ENCODE measurements at places on chromosomes 4 and X. TPM values are rescaled to one million over a fixed set of nuclear protein-coding genes. Genes with fewer than 3 reads are reported as not detected.

DNA sequence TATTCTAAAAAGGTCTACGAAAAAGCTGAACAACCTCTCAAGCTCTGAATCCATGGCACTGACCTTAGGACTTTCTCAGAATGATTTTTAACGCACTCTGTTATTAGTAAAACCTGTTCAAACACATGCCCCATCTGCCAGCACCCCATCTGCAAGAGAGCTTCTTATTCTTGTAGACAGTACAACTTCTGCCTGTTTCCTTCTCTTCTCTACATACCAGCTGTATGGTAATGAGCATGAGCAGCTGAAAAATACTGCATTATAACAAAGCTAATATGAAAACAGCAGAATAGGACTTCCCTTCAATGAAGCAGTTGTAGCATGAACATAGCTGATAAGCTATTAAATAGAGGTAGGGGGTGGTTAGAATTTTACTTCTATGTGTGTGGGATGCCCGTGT is 167.9 kb downstream of the FBXW7 start:
- DNase-seq = no peak

- DNase-seq = no peak
Measured at GRCh38 chr4:174450786-174451125, 71.5 kb downstream of the HPGD start.

- DNase-seq = no peak
Measured at GRCh38 chr4:186554914-186555827, at the start of gene MTNR1A. MTNR1A (minus strand) TSS chr4:186555567; CDS start chr4:186555365, 202 bp downstream.

DNA sequence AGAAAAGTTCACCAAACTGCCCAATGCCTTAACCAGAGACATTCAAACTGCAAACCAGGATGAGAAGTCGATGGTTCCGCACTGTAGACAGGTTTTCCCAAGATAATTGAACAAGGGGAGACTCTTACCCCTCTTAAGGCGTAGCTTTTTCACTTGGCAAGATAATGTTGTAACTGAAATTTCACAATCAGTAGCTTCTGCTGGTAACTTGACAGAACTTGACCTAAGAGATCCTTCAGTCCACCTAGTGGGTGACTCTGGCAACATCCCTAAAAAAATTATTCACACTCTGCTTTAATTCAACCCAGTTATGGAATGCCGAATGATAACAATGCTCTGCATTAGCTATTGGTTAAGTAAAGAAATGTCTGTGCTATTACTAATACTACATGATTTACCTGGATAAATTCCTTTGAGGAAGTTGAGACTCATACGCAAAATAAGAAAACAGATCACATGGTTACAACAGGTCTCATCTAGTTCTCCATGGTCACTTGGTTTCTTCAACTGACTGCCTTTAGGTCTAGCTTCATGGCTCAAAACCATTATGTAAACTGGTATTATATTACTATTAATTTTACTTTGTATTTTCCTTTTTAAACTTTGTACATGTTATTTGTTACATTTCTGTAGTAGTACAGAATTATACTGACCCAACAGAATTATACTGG is 9.1 kb downstream of the ELF2 start:
- DNase-seq = peak; percentile 37

DNA sequence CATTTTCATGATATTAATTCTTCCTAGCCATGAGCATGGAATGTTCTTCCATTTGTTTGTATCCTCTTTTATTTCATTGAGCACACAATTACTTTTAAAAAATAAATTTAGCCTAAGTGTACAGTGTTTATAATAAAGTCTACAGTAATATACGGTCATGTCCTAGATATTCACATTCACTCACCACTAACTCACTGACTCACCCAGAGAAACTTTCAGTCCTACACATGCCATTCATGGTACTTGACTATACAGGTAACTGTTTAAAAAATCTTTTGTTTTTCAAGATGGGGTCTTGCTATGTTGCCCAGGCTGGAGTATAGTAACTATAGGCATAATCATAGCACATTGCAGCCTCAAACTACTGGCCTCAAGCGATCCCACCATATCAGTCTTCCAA is 348.1 kb downstream of the RAPGEF2 start:
- no peak for DNase-seq

GRCh38 chrX:13064599-13065143 is 20.3 kb upstream of the FAM9C start:
- DNase-seq = peak; percentile 81

DNA sequence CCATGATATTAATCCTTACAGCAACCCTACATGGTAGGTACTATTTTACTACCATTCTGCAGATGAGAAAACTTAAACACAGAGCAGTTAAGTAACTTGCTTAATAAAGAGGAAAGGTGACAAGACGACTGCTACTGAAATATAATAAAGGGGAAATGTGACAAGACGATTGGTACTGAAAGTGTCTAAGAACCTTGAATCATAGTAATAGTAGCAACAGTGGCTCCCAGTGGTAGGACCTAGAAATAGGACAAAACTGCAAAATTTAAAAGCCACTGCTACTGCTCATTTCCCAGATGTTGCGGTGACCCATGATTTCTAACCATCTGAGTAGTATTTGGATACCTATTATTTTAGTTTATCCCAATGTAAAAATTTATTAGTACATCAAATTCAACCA is 89.5 kb downstream of the TASL start:
- DNase-seq = peak; percentile 38

GRCh38 chrX:19593690-19594089 is 78.4 kb upstream of the MAP3K15 start:
- DNase-seq = peak; percentile 45

GRCh38 chrX:102835504-102836146 is 101.4 kb upstream of the RAB40AL start:
- peak; percentile 8 for DNase-seq

DNA sequence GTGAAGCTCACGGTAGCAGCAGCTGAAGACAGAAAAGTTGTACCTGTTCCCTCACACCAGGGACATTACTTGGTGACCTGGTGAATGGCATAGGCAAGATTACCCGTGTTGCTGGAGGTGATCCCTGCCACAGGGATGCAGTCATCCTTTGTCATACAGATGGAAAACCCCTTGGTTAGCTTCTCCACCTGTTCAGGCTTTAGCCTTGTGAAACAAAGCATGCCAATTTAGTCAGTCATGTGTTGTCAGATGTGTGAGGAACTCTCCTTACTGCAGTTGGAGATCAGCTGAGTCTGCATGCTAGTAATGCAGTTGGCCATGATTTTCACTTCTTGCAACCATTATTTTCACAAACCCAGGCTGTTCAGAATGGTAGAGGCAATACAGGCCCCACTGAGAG is 41.0 kb downstream of the AMELX start:
- no peak for DNase-seq

DNA sequence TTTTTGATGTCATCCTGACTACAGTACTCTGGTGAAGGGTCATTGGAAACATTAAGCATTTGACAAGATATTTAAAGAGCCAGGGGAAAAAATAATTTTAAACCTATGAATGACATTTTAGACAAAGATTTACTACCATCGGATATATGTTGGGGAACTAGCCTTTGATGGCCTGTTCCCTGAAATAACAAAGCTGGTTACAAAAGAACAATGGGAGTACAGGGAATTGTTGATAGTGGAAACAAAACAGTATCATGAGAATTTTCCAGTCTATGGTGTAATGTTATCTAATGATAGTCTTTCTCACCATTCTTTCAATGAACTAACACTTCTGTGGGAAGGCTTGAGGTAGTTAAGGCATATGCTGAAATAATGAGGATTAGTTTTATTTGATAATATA is 125.9 kb upstream of the KLHL4 start:
- no peak for DNase-seq

- DNase-seq = no peak
Measured at GRCh38 chrX:150868625-150869024, 29.8 kb downstream of the CD99L2 start.

GRCh38 chrX:147226801-147227200 is 412.3 kb upstream of the CXorf51A start:
- DNase-seq = no peak

DNA sequence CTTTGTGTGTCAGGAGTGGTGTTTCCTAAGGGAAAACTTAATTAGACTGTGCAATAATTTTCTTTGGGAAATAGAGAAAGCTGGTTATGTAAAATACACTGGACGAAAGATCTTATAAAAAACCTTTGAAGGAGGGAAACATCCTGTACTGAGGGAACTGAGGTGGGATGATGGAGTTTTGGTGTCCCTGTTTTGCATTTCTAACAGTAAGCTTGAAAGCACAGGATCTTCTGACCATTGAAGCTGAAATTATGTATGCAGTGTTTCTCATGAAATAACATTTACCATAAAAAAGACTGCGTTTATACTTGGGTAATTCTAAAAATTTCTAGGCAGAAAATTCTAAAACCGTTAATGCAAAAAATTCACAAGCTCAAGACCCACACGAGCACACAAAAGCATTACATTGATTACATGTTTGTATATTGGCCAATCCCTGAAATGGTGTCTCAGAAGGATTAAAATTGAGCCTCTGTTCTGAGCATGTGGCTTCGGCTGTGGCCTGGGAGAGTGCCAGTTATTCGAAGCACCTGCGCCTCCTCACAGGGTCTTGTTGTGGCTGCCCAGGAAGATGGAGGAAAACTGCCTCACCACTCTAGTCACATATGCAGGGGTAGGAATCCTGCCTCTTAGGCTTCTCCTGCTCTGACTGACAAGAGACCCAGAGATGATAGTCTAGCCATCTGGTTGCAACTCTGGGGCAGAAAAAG is 49.5 kb downstream of the JADE3 start:
- DNase-seq = no peak

GRCh38 chr4:174117445-174117844 is 166.0 kb downstream of the FBXO8 start:
- DNase-seq = no peak

- no peak for DNase-seq
Measured at GRCh38 chrX:31889088-31889487, 817.2 kb upstream of the FTHL17 start.

GRCh38 chr4:110287130-110287529 is 88.7 kb upstream of the ELOVL6 start:
- peak; percentile 79 for DNase-seq

GRCh38 chrX:134551376-134552048 is 91.5 kb downstream of the HPRT1 start:
- peak; percentile 32 for DNase-seq

- peak; percentile 50 for DNase-seq
Measured at GRCh38 chr4:105352826-105353225, 121.0 kb downstream of the PPA2 start.

- DNase-seq = no peak
Measured at GRCh38 chr4:133143775-133144430, 5.2 kb upstream of the PCDH10 start.

- no peak for DNase-seq
Measured at GRCh38 chrX:114970806-114971205, 46.6 kb downstream of the IL13RA2 start.

DNA sequence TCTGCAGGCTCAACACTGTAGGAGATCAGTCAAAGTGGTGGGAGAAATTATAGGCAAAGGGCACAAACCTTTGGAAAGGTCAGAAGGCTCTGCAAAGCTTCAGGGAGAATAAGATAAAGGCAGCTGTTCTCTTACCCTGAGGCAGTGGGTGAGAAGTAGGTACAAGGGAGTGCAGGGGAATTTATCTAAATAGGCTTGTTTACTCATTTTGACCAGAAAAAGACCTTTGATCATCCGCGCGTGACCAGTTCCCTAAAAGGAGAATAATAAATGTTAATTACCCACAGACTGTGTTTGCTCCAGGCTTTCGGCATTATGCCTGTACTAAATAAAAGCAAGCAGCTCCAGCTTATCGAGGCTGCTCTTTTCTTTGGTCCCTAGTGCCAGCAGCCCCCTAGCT is 9.3 kb downstream of the FGFBP2 start:
- DNase-seq = no peak

DNA sequence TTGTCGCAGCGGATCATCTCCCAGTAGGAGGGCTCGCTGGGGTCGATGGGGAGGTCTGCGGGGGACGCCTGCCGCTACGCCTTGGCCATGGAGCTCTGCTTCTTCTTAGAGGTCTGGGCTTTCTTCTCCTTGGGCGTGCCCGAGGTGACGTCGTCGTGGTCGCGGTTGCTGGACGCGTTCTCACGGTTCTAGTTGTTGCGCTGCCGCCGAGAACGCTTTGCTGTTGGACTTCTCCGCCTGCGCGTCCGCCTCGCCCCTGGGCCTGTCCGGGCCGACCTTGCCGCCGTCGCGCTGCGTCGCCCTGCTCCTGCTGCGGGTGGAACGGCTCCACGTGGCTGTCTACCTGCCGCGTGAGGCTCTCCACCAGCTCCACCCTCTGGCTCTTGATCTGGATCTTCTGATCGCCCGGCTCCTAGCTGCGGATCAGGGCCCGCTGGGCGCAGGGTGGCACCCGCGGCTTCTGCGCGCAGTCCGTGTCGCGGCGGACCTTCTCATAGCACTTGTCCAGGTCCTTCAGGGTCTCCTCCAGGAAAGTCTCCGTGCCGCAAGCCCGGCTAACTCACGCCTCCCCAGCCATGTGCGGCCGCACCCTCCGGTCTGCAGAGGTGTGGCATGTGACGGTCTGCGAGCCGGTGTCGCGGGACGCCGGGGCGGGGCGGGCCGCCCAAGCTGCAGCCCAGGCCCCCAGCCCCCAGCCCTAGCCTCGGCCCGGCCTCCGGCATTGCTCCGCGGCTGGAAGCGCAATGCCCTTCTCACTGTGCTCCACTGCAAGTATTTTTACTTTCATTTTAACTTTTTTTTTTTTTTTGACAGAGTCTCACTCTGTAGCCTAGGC is 40.5 kb upstream of the OGT start:
- DNase-seq = peak; percentile 9

DNA sequence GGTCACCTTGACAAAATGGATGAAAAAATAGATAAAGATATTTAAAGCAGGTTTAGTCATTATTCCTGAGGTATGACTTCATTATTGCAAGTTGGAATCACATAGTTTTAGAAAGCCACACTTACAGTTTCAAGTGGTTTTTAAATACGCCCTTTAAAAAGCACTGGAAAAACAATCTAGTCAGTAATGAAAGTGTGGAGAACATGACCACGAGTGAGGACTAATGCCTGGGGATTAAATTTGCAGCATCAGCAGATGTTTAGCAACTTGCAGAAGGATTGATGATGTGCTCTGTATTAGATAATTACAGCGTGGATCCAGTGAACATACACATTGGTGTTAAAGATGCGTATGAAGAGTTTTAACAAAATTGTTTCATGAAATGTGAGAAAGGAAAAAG is 5.9 kb downstream of the SPARCL1 start:
- no peak for DNase-seq

NEIL3 gene
- 19.2 TPM for total RNA-seq

SPARCL1 gene
- total RNA-seq = 0.39 TPM

VCX3B gene
- total RNA-seq = not detected

GPAT3 gene
- 24.5 TPM for total RNA-seq

SHISA3 gene
- total RNA-seq = not detected

C4orf50 gene
- total RNA-seq = not detected

MAGEA1 gene
- total RNA-seq = 0.36 TPM

PAGE1 gene
- 2.7 TPM for total RNA-seq

USP51 gene
- total RNA-seq = 0.49 TPM

ADH5 gene
- total RNA-seq = 142 TPM

CXCL6 gene
- not detected for total RNA-seq

GPRASP1 gene
- 0.20 TPM for total RNA-seq

PLAC8 gene
- total RNA-seq = 0.39 TPM

TCEAL8 gene
- 87.1 TPM for total RNA-seq

Data from RPMI7951 (cell line).